ENCODE measurements at places on chromosomes 6 and 20. TPM values are rescaled to one million over a fixed set of nuclear protein-coding genes. Genes with fewer than 3 reads are reported as not detected.

DNA sequence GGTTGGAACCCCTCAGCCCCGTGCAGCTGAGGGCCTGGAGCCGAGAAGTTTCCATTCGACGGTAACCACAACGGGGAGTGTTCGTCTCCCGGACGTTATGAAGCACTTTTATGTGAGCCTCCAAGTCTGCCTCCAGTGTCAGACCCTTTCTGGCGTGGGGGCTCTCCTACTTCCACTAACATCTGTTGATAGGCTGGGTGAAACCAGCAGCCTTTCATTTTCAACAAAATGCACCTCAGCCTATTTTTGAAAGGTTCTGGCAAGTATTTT is 257.4 kb downstream of the THBS2 start:
- no peaks in the 10 kb centered on the region for H3K36me3 ChIP-seq
- no peaks in the 10 kb centered on the region for H3K4me1 ChIP-seq
- no peak for DNase-seq

- H3K4me1 ChIP-seq: peaks cover 6% of the 10 kb centered on the region
- no peak overlapping the region for H3K27ac ChIP-seq
- H3K36me3 ChIP-seq: no peaks in the 10 kb centered on the region
Measured at GRCh38 chr6:45717715-45718114, 297.9 kb downstream of the CLIC5 start.

DNA sequence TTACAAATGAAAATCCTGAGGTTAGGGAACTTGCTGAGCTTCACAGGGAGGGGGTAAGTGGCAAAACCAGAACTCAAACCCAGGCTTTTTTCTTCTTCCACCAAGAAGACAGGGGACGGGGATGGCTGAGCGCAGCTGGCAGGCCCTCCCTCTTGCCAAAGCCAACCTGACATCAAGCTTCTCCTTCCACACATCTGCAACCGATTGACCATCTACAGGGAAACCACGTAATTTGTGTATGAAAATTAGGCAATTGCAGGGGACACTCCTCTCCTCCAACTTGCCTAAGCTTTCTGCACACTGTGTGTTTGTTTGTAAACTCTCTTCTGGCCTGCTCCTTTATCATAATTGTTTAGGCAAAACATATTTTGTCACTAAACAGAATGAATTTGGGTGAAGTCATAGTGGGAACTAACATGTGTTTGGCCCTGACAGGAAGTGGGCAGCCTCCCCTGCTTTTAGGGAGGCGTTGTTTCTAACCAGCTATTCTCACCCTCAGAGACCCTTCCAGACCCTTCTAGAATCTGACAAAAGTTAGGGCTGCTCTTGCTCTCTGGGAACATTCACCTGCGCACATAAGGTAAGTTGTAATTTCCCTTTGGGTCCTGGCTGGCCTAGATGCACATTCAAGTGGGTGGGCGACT is 18.9 kb downstream of the ZNF831 start:
- DNase-seq: no peak
- no peaks in the 10 kb centered on the region for H3K4me1 ChIP-seq
- no peaks in the 10 kb centered on the region for H3K36me3 ChIP-seq
- H3K27ac ChIP-seq: no peak overlapping the region

- H3K27ac ChIP-seq: peak overlapping the region; percentile 47
- H3K27me3 ChIP-seq: no peaks in the 10 kb centered on the region
- H3K4me1 ChIP-seq: peaks cover 20% of the 10 kb centered on the region
- DNase-seq: no peak
- no peak overlapping the region for H3K4me3 ChIP-seq
- peaks cover under 1% of the 10 kb centered on the region for H3K36me3 ChIP-seq
Measured at GRCh38 chr20:57385940-57386339, 5.3 kb upstream of the RBM38 start.

- H3K27ac ChIP-seq: no peak overlapping the region
- no peak for DNase-seq
- peaks cover 4% of the 10 kb centered on the region for H3K4me1 ChIP-seq
- no peak overlapping the region for H3K4me3 ChIP-seq
Measured at GRCh38 chr6:20814494-20814893, 280.2 kb downstream of the CDKAL1 start.

Gene PPP1R3D
- 11.2 TPM for total RNA-seq

Gene LRRC73
- 0.55 TPM for total RNA-seq
